ENCODE measurements at places on chromosomes 2 and 18.

GRCh38 chr2:189913821-189914220 lies 129.6 kb downstream of the PMS1 start:
- DNase-seq = no peak

DNA sequence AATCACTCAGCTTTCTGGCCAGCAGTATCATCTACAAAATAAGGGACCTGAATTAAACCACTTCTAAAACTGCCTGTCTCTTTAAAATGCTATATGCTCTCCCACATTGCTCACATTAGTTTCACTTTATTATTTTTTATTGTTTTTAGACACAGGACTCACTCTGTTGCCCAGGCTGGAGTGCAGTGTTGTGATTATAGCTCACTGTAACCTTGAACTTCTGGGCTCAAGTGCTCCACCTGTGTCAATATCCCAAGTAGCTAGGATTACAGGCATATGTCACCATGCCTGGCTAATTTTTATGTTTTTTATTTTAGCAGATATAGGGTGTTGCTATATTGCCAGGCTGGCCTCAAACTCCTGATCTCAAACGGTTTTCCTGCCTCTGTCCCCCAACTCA lies 591.3 kb upstream of the ZNF804A start:
- no peak for DNase-seq

DNA sequence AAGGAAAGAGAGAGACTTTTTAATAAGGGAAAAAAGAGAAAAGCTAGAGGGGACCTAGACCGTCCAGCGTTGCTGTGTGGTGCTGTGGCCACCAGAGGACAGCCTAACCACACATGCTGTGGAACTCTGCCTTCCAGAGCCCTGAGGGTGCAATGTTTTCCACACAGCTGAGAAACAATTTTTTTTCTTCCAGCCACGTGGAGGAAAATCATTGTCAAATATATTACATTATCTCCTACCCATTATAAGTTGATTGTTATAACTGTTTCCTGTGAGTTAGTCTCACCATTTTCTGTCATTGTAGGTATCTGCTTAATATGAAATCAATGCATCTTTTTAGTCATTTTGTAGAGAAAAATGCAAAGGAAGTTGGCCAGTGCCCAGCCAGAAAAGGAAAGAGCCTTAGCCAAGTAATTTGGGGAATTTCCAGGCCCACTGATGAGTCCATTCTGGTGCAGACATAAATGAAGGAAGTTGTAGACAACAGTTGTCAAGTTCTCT lies 5.9 kb upstream of the MRPL19 start:
- peak; percentile 58 for DNase-seq

DNA sequence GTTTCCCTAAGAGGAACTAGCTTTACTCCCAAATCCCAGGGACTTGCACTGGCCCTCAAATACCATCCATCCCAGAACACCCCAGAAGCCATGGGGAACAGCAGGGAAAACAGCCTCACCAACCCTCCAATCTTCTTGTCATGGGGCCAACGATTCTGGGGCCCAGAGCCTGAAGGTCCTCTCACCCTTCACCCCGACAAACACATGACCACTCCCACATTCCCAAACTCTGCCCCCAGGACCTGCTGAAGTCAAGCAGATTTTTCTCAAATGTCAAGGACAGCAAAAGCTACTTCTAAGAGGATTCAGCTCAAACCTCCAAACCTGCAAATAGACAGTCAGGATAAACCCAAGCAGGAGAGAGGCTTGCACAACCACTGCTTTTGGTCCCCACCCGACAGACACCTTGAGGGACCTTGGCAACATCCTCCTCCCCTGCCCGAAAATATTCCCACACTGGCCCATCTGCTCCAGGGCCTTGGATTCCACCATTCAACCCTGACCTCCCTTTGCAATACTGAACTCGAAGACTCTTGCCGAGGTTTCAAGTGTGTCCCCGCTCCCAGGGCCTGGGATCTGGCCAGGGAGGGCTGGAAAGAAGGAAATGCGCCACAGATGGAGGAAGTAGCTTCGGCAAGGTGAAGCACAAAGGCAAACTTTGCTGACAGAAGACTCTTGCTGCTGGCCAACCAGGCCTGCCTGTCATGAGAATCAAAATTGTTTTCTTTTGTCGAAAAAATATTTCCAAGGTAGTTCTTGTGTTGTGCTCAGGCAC lies 143.3 kb downstream of the ZFP36L2 start:
- no peak for DNase-seq

DNA sequence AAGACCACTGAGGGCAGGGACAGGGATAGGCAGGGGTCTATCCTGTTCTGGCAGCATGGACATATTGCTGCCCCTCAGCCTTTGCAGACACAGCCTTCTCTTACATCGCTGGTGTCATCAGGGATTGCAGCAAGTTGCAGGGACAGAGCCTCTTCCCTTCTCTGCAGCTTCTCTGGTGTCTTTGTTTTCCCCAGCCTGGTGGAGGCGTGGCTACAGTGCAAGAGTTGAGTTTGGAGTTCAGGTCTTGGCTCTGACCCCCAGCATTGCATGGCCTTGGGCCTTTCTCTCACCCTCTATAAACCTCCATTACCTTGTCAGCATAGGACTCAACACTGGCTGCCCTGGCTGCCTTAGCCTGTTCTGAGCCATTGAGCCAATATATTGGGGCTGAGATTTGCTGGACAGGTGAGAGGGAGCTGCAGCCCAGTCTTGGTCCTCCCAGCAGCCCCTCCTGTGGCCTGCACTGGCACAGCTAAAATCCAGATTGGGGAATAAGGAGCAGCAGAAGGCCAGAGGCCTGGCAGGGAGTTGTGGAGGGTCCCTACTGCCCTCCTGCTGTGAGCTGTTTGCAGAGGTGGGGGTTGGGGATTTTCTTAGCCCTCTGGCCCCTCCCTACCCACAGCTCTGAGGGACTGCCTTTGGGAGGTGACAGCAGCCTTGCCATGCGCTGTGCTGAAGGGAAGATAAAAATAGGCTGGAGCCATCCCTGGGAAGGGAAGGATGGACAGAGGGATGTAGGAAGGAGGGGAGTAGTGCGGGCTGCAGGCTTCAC lies 22.8 kb downstream of the EHD3 start:
- DNase-seq = no peak

GRCh38 chr18:54807303-54807702 lies 21.0 kb upstream of the RAB27B start:
- DNase-seq = no peak

- DNase-seq = peak; percentile 30
Observed at GRCh38 chr2:216017365-216017764, 4.0 kb upstream of the MREG start.

DNA sequence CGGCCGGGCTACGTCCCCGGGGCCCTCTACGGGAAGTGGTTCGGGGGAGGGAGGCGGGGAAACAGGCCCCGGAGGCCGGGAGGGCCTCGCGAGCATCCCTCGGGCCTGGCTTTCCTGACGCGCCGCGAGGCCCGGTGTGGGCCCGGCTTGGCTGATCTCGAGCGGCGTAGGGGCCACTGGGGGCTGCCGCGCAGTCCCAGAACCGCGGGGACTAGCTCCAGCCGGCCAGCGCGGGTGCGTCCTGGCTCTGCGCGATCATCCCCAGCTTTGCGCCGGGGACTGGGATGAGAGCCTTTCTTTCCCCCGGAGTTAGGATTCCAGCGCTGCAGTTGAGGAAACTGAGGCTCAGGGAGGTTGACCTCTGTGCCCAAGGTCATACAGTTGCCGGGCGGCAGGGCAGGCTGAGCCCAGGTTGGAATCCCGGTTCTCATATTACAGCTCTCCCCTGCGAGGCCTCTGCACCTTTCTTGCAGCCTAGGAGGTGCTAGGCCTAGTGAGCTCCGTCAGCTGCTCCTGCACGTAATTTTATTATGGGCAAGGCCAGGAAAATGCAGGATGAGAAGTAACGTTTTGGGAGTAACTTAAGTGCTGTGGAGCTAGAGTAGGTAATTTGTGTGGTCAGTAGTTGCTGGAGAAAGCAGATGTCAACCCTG lies 501 bp downstream of the LPIN1 start:
- DNase-seq = peak; percentile 35

All from CD4-positive, alpha-beta T cell treated with Interleukin-6 for 4 hours (primary cell).